ENCODE measurements at places on chromosomes 5 and 9.

- no peak for DNase-seq
These were observed 48.3 kb upstream of the TRAF1 start for GRCh38 chr9:120974921-120975320.

DNA sequence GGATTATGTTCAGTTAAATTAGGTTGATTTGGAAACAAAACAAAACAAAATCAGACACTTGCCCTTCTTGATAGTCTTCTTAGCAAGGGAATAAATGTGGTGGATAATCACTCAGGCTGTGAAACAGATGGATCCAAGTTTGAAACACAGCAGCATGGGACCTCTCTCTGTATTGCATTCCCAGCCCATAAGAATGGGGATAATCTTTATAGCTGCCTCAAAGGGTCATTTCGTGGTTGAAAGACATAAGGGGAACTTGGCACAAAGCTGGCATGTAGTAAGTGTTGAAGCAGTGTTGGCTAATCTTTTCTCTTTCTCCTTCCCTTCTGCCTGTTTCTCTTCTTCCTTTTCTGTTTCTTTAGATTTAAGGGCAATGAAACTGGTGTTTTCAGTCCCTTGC lies 333.9 kb upstream of the TLE4 start:
- DNase-seq = no peak

DNA sequence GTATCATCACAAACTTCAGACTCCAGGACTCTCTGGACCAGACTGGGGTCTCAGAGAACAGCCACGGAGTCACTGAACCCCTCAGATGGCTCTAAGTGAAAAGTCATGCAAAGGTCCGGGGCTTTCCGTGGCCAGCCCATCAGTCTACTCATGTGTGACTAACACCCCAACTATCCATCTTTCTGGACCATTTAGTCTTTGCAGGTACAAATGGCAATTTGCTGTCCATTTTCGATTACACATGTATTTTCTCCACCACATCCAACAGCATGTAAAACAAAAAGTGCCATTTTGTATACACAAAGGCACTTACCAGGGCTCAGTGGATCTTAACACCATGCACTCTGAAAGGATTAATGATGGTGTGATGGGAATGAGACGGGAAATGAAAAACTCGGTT lies 387.7 kb downstream of the BNC2 start:
- DNase-seq = no peak

GRCh38 chr9:111151537-111151936 lies 113.3 kb upstream of the LPAR1 start:
- DNase-seq = no peak

- no peak for DNase-seq
These were observed 149.9 kb upstream of the MAP1B start for GRCh38 chr5:71957292-71957898.

DNA sequence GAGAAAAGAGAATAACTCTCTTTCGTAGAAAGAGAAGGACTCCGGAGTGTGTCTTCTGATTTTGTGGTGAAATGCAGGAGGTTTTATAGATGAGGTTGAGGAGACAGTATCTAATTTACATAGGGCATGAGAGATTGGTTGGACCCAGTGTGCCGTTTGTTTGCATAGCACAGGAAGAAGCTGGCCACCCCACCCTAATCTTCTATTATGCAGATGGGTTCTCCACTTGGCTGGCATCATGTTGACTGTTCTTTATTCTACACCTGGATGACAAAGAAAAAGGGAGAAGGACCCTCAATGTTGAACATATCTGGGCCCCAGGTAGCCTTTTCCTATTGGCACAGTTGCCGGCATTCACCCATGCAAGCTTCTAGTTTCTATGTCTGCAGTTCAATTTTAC lies 23.2 kb upstream of the MINAR2 start:
- DNase-seq = no peak

- DNase-seq = no peak
These were observed 198.8 kb downstream of the AUH start for GRCh38 chr9:91162784-91163443.

GRCh38 chr9:107739601-107740082 lies 250.1 kb upstream of the KLF4 start:
- DNase-seq = peak; percentile 77

DNA sequence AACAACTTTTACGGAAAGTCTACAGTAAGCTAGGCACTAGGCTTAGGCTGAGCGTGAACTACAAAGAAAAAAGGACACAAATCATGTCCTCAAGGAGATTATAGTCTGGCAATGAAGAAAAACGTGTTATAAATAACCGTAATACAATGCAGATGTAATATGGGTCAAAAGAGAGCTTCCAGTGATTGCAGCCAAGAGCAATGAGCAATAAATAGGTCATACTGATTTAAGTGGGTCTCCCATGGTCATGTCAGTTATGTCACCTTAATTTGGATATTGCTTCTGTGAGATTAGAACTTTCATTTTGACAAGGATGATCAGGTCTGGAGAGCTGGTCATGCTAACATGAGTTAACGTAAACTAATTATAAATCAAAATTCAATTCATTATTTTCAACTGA lies 158.6 kb upstream of the GNA14 start:
- DNase-seq = no peak

GRCh38 chr5:103259705-103260355 lies 1.3 kb downstream of the MACIR start:
- peak; percentile 50 for DNase-seq

DNA sequence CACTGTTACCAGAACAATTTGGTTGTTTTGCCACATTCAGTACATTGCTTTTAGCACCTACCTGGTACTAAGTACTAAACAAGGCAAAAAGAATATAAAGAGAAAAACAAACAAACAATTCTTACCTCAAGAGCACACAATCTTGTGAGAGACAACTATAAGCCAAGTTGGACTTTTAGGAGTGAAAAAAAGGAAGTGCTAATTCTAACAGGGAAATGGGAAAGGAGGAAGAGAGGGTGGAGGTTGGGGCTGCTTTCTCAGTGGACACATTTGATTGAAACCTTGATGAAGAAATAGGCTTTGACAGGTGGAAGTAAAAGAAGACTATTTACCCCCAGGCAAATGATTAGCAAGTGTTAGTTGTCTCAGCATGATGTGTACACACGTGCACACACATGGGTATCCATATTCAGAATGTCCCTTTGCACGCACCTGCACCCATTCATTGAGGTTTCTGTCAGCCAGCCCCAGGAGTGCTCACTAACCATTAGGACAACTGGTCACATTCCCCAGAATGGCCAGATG lies 302.6 kb downstream of the ACTL7B start:
- no peak for DNase-seq

DNA sequence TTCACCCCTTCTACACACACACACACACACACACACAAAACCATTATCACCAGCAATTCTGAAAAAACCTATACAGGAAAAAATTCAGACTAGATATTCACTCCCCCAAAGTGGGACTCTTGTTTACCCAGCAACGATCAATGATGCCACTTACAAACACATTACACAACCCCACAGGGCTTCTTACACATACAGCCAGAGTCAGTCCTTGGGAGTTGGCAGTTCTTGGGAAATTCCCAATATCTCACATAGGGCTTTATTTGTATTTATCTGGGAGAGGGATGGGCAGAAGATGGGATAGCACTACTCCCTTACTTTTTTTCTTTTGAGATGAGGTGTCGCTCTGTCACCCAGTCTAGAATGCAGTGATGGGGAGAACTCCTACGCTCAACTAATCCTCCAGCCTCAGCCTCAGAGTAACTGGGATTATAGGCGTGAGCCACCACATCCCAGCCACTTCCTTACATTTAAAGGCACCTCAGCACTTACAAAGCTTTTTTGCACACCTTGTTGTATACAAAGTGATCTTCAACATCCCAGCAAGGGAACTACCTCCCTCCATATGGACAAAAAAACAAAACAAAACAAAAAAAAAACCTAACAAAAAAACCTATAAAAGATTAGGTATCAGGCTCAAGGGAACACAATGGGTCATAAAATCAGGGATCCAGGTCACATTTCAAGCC lies 168.4 kb downstream of the TSSK1B start:
- DNase-seq = peak; percentile 54

DNA sequence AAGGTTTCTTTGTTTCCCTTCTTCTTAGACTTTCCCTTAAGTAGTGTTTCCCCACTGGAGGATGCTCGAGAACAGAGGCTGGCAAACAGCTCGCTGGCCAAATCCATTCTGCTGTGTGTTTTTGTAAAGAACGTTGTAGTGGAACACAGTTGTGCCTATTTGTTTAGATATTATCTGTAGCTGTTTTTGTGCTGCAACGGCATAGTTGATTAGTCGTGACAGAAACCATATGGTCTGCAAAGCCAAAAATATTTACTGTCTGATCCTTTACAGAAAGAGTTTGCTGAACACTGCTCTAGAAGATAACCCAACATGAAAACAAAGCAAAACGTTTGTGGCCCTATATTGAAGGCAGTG lies 47.0 kb upstream of the EGFLAM start:
- no peak for DNase-seq

GRCh38 chr9:136151214-136151804 lies 32.6 kb upstream of the TMEM250 start:
- no peak for DNase-seq

DNA sequence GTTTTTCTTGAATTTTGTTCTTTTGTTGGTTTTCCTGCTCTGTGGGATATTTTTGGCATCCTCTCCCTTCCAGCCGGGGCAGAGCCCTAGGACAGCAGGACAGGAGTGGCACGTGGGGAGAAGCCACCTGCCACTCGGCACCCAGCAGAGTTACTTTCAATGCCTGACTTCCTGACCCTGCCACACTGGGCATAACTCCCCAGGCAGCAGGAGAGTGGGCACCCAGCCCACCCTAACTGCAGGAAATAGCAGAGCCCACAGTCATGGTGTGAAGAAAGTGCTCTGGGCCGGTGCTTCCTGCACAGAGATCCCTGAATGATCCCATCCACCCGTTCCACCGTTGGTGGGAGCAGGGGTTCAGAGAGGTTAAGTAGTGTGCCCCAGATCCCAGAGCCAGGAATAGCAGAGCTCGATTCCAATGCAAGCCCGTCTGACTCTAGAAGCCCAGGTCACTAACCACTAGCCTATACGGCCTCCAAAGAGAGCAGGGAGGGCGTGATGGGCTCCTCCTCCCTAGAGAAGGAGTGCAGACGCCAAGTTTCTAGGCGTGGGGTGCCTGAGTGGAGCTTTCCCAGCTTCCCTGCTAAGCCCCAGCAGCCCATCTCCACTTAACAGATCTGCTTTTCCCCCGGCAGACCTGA lies 8.1 kb upstream of the NUP214 start:
- DNase-seq = no peak

- DNase-seq = no peak
These were observed 954.5 kb downstream of the DTWD2 start for GRCh38 chr5:118033686-118034338.

- peak; percentile 36 for DNase-seq
These were observed 1.7 kb upstream of the CNTRL start for GRCh38 chr9:121073038-121073437.

GRCh38 chr5:55908804-55909203 lies 57.6 kb downstream of the IL31RA start:
- no peak for DNase-seq

- no peak for DNase-seq
These were observed 28.7 kb downstream of the CDKN2A start for GRCh38 chr9:21965401-21965951.

DNA sequence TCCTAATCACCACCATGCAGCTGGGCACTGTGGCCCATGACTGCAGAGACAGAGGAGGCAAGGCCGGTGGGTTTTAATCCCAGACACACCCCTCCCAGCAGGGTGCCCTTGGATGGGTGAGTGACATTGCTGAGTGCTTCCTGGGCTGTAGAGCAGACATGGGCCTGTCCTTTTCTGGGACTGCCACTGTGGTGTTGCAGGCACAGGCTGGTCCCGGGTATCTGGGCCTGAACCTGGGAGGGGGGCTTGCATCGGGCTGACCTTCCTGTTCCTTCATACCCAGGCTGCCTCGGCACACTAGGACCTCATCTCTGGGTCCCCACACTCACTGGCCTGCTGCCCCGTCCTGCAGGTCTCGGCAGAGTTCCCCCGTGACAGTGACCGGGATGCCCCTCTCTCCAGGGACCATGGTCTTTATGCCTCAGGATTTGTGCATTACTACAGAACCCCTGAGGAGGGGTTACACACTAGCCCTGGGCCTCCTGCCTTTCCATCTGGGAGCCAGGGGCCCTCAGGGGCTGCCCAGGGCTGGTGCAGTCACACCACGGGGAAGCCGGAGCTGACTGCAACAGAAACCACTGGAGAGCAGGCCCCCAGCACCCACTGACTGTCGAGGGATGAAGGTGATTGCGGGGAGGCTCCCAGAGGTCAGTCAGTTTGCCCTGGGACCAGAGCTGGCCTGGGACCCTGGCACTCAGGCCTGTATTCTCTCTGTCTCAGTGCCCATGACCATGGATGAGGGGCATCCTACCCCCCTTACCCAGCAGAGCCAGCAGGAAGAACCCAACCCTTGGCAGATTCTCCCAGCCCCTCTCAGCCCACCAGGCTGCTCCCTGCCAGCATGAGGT lies 8.9 kb upstream of the SLC25A48 start:
- DNase-seq = no peak

DNA sequence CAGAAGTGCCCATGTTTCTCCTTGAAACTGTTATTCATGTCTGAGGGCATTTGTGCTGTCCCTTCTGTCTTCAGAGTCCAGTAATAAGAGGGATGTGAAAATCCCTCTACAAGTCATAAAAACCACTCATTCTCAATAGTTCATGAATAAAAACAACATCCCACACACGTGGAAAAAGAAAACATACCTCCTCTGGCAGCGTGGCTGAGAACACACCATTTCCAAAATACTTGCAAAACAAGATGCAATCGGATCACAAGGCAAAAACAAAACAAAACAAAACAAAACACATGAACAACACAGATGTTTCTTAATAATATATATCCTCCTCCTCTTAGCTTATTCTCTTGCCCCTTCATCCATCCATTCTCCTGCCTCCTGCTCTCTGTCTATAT lies 71.0 kb upstream of the EQTN start:
- no peak for DNase-seq

DNA sequence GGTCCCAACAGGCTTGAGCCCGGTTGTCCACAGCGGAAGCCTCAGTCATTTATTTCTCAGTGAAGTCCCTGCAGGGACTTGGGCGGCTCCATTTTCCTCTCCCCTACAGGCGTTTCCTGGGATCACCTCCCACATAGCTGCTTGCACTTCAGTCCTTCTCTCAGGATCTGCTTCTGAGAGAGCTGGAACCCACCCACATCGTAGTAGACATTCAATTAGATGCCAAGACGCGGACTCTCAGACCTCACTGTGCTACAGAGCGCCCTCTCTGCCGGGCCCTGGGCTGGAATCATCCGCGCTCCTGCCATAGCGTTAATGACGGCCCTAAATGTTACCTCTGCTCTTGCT lies 54.0 kb upstream of the ROR2 start:
- DNase-seq = no peak

GRCh38 chr9:123400926-123401503 lies 45.0 kb downstream of the CRB2 start:
- no peak for DNase-seq

DNA sequence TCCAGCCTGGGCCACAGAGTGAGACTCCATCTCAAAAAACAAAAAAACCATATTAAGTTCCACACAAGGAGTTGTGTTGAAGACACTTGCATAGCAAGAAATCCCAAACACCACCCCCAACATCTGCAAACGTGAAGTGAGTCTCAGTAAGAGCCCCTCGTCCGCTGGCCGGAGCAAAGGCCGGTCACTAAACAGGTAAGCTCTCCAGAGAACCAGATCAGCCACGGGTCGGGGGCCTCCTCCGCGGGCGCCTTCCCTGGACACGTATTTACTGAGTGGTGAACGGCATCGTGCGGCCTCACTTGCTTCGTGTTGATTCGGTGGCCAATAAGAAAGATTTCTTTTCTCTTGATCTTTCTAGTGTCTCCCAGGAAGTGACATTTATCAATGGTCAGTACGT lies 93.6 kb downstream of the MRPL36 start:
- no peak for DNase-seq

All from RWPE1 (cell line).